Gastrocnemius medialis (tissue), 4 donors: ENCODE measurements at places on chromosomes 2 and 18. TPM values are rescaled to one million over a fixed set of nuclear protein-coding genes. Genes with fewer than 3 reads are reported as not detected.
A peak's percentile ranks its signal among the peaks of the same experiment; 100 is the strongest.

SLC19A3 gene
- 0.82 TPM for total RNA-seq

DNA sequence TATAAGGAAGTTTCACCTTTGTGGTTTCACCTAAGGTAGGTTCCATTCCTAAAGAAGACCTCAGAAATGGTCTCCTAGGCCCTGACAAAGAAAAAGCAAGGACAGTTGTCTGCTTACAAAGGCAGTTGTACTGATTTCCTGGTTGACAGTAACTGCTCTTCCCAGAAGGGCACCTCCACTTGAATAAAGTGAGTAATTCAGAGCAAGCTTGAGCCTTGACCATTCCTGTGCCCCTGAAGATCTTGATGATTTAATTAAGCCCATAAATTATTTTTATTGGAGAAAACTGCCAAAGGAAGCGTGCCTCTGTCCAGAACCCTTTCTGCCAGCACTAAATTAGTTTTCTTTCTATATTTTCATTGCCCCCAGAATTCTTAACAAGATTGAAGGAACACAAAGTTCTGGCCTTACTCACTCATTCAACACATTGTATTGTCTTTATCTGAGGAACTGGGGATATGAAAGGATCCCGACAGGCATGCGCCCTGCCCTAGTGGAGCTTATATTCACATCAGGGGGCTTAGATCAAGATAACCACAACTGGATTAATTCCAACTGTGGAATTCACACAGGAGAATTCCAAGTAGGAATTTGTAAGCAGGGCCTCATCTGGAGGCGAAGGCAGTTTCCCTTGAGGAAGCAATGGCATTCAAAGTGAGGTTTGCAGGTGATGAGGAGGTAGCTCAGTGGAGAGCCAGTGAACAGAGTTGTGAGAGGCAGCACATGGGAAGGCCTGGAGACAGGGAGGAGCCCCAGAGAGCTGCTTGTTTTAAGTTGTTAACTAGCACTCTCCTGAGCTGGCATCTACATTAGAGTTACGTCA is 21.2 kb downstream of the PTRHD1 start:
- H3K4me3 ChIP-seq: no peak overlapping the region
- H3K27me3 ChIP-seq: no peaks in the 10 kb centered on the region
- DNase-seq: no peak
- no peaks in the 10 kb centered on the region for H3K4me1 ChIP-seq
- peaks cover 26% of the 10 kb centered on the region for H3K36me3 ChIP-seq

DNA sequence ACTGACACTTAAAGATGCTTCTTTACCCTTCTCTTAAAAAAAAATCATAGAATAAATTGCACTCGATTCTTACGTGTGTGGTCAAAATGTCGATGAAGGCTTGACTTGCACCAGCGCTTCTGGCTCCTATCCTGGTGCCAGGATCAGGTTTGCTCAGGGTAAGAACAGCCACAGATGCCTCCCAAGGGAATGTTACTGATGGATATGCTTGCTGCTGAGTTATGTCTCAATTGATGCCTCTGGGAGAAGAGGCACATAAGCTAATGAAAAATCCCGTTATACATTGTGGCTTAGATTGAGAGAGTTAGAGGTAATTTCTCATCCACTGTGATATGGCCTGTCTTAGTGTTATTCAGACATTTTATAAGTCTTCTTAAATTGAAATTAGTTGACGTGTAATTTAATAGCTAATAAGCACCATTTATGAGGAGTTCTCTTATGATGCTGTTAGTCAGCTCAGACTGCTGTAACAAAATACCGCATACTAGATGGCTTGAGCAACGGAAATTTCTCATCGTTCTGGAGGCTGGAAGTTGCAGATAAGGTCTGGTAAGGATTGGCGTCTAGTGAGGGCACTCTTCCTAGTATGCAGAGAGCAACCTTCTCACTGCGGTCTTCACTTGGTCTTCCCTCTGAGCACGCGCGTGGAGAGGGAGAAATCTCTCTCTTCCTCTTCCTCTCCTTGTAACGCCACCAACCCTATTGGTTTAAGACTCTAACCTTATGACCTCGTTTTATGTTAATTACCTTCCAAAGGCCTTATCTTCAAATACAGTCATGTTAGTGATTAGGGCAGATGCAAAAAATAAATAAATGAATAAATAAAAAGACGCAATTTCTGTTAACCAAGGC is 116.6 kb upstream of the NOSTRIN start:
- H3K36me3 ChIP-seq: no peaks in the 10 kb centered on the region
- H3K4me3 ChIP-seq: no peak overlapping the region
- peaks cover 6% of the 10 kb centered on the region for H3K4me1 ChIP-seq

GRCh38 chr2:70340761-70341476 is 39.1 kb upstream of the FAM136A start:
- no peak overlapping the region for H3K4me3 ChIP-seq
- H3K4me1 ChIP-seq: no peaks in the 10 kb centered on the region
- H3K36me3 ChIP-seq: no peaks in the 10 kb centered on the region

GRCh38 chr2:134289225-134289624 is 35.4 kb downstream of the MGAT5 start:
- H3K4me1 ChIP-seq: no peaks in the 10 kb centered on the region
- H3K36me3 ChIP-seq: no peaks in the 10 kb centered on the region
- no peak overlapping the region for H3K4me3 ChIP-seq
- peak; percentile 30 for DNase-seq
- no peak overlapping the region for H3K27ac ChIP-seq
- no peaks in the 10 kb centered on the region for H3K27me3 ChIP-seq

DNA sequence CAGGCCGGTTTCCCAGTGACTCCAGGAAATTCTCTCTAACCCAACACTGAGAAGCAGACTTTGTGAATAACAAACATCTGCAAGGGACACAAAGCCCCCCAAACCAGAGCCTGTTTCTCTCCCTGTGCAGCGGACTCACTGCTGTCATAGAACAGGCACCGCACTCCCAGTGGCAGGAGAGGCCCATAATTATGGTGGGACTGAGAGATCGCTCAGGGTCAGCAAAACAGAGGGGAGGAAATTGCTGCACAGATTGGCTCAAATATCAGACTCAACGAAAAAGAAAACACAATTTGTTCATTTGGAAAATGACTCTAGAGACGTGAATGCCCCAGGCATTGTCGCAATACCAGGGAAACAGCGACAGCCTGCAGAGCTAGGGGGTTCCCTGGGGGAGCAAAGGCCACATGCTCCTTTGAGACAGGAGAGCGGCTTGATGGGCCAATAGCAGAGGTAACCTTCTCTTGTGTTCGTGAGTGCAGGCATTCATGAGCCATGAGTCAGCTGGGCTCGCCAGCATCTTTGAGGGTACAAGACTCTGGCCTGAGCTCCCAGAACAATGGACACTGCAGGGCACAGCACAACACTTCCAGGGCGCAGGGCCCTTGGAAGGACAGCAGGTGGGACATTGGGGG is 143.3 kb upstream of the KLHL29 start:
- no peak overlapping the region for H3K4me3 ChIP-seq
- no peaks in the 10 kb centered on the region for H3K27me3 ChIP-seq
- no peaks in the 10 kb centered on the region for H3K36me3 ChIP-seq
- H3K27ac ChIP-seq: no peak overlapping the region
- H3K4me1 ChIP-seq: no peaks in the 10 kb centered on the region

GRCh38 chr2:58708565-58708964 is 467.4 kb upstream of the FANCL start:
- H3K4me1 ChIP-seq: no peaks in the 10 kb centered on the region
- no peak overlapping the region for H3K27ac ChIP-seq
- H3K36me3 ChIP-seq: no peaks in the 10 kb centered on the region
- H3K27me3 ChIP-seq: no peaks in the 10 kb centered on the region
- DNase-seq: no peak

DNA sequence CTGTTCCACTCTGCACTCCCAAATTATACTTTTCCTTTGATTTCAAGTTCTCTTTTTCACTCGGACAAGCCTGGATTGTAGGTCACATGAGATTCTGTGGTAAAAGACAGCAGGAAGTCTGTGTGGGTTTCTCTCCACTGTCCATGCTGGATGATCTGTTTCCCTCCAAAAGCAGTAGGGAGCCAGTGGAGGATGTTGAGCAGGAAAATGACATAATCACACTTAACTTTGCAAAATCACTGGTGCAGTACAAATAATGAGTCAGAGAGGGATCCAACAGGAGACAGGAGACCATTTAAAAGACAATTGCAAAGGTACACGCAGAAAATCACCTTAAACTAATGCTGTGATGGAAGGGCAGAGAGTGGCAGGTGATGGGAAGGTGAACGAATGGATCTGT is 301.3 kb downstream of the ZNF407 start:
- no peak overlapping the region for H3K27ac ChIP-seq
- no peaks in the 10 kb centered on the region for H3K36me3 ChIP-seq
- H3K4me1 ChIP-seq: no peaks in the 10 kb centered on the region
- DNase-seq: no peak

GRCh38 chr18:28650860-28651259 is 473.9 kb upstream of the CDH2 start:
- no peak overlapping the region for H3K27ac ChIP-seq
- no peak overlapping the region for H3K4me3 ChIP-seq
- DNase-seq: no peak
- H3K36me3 ChIP-seq: no peaks in the 10 kb centered on the region

DNA sequence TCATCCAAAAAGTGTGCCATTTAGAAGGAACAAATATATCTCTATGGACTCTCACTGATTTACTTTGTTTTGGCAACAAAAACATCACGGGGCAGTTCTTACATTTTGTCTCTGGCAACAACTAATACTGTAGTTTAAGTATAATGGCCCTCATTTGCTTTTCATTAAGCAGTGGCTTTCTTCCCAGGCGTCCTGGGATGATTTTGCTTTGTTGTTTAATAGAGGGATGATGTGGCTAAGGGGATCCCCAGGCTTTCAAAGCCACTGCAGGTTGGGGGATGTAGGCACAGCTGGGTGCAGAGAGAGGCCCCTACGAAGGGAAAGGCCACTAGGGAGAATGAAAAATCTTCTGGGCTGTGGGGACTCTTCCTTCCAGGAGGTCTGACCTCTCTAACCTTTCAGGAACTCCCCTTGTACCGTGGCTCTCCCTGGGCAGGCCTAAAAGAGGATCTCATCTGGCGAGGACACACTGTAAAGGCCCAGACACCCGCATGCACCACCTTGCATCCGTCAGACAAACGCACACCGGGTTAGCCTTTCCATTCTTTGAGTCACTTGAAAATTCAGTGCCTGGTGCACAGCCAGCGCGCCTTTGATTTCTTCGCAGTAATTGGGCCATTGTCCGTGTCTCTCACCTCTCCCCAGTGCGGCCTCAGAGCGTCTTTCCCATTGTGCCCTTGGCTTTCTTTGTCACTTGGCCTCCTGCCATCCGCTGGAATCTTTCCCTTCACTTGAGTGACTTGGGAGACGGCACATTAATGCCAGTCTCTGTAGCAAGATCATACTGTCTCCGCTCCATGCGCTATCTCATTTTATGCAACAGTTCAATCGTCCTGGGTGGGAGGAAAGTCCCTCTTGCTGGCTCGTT is 40.3 kb upstream of the AFF3 start:
- H3K27me3 ChIP-seq: no peaks in the 10 kb centered on the region
- no peak overlapping the region for H3K27ac ChIP-seq
- no peak overlapping the region for H3K4me3 ChIP-seq

- no peaks in the 10 kb centered on the region for H3K27me3 ChIP-seq
- H3K4me3 ChIP-seq: no peak overlapping the region
- no peaks in the 10 kb centered on the region for H3K36me3 ChIP-seq
- DNase-seq: no peak
- no peak overlapping the region for H3K27ac ChIP-seq
- peaks cover 3% of the 10 kb centered on the region for H3K4me1 ChIP-seq
These were observed 108.3 kb upstream of the NOSTRIN start for GRCh38 chr2:168694173-168694572.
